ENCODE measurements at places on chromosomes 1 and 21. TPM values are rescaled to one million over a fixed set of nuclear protein-coding genes. Genes with fewer than 3 reads are reported as not detected.

Gene TM2D1
- 74.0 TPM for polyA plus RNA-seq

Gene DNM3
- 3.8 TPM for polyA plus RNA-seq

Gene RAB3B
- 4.3 TPM for polyA plus RNA-seq

Gene RGS16
- polyA plus RNA-seq, result 0.82 TPM

Gene PCAT6
- polyA plus RNA-seq, result 4.5 TPM

Gene OR6Y1
- not detected for polyA plus RNA-seq

Gene LIN28A
- 0.06 TPM for polyA plus RNA-seq

Gene ANKRD45
- polyA plus RNA-seq, result 7.6 TPM

Gene MATN1
- 0.30 TPM for polyA plus RNA-seq

Gene ESRRG
- 54.3 TPM for polyA plus RNA-seq

Gene LCE6A
- not detected for polyA plus RNA-seq

Gene GPX7
- polyA plus RNA-seq, result 79.0 TPM

Gene CBR3
- 1.1 TPM for polyA plus RNA-seq

Gene MAP10
- polyA plus RNA-seq, result 7.2 TPM

Gene ANKRD34A
- 0.66 TPM for polyA plus RNA-seq

Gene LEFTY2
- polyA plus RNA-seq, result 0.75 TPM

All from left renal pelvis (tissue), 4 donors.